ENCODE measurements at places on chromosomes 7 and 10. TPM values are rescaled to one million over a fixed set of nuclear protein-coding genes. Genes with fewer than 3 reads are reported as not detected.

The CCM2 gene
- 75.1 TPM for total RNA-seq

DNA sequence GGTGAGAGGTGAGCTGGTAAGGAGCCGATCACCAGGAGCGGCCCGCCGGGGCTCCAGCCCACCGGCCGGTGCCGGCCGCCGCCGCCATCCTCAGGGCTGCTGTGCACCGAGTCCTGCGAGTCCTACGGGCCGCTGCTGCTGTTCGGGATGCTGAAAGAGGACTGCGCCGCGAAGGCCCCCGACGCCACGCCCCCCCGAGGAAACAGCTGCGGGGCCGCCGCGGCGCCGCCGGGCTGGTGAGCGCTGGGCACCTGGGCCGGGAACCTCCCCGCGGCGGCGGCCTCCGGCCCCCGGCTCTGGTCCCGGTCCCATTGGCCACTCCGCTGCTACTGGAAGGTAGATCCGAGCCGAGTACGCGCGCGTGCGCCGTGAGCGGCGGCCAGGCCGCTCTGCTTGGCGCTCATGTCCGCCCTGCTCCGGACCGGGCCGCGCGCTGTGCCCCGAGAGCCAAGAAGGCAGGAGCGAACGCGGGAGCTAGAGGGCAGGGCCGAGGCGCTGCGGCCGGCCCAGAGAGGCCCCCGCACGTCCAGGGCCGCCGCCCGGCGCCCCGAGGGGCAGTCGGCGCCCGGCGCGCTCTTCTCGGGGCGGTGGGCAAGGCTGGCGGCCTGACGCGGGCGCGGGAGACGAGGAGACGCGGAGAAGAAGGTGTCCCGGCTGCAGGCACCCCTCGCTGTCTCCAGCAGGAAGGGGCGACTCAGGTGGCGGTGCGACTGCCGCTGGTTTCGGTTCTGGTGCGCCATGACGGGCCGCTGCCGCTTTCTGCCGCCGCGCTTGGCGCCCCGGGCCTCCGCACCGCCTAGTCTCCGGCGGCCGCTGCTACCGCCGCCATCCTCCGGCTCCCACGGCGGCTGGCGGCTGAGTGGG, 121.3 kb upstream of the WIPF3 start:
- DNase-seq = peak; percentile 78

- DNase-seq = no peak
Measured at GRCh38 chr7:152477079-152477478, 41.3 kb upstream of the KMT2C start.

DNA sequence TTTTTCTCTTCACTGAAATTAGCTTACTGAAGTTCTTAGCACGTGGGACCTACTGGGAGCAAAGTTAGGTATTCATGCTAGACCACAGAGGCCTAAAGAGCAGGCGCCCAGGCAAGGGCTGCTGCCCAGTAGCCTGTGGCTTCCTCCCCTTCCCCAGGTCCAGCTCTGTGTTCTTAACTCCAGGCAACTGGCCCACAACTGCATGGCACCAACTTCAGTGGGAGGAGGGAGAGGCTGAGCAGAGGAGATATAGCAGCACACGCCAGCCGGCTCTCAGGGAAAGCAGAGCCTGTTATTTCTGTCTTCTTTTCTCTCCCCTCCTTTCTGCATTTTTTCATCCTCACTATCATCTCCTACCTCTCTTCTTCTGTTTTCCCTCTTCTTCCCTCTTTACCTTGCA, 67.4 kb downstream of the PCGF5 start:
- DNase-seq = no peak

- DNase-seq = no peak
Measured at GRCh38 chr7:711922-712380, 14.5 kb upstream of the DNAAF5 start.

DNA sequence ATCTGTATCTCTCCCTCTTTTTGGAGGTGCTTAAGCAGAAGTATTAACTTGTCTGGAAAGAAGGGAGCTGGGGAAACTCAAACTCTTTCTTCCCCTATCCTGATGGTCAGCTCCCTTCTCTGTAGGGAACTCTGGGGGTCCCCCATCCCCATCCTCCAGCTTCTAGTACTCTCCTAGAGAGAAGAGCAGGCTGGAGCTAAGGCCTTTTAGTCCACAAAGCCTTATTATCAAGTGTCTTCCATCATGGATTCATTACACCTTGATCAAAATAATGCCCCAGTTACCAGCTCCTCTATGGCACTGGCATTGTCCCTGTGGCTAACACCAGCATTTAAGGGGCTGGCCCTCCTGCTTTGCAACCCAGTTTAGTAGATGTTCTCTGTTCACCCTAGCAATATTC, 35.7 kb downstream of the CADPS2 start:
- no peak for DNase-seq

All from RPMI7951 (cell line).